Lung microvascular endothelial cell (primary cell): ENCODE measurements at places on chromosomes 16 and 17. TPM values are rescaled to one million over a fixed set of nuclear protein-coding genes. Genes with fewer than 3 reads are reported as not detected.
A peak's percentile ranks its signal among the peaks of the same experiment; 100 is the strongest.

DNA sequence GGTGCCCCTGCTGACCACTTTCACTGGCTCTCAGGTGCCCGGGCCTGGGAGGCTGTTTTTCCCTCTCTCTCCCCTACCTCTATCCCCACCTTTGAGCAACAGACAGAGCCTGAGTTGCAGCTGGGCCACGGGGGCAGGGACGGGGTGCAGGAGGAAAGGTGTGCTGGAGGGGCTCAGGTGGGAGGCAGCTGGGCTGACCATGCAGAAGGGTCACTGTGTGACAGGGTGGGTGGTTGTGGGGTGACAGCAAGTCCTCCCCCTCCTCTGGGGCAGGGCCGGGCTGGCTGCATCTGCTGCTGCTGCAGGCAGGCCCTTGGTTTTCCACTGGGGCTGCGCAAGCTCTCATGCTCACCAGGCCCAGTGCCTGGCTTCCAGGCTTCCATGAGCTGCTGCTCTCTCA lies 6.6 kb downstream of the ZNF319 start:
- DNase-seq = no peak

GRCh38 chr17:77222356-77222755 lies 81.6 kb downstream of the SEC14L1 start:
- DNase-seq = peak; percentile 70

GRCh38 chr16:65546353-65546791 lies 424.5 kb upstream of the CDH11 start:
- no peak for DNase-seq

- peak; percentile 53 for DNase-seq
Observed at GRCh38 chr16:75343286-75343685, 90.0 kb downstream of the CFDP1 start.

DNA sequence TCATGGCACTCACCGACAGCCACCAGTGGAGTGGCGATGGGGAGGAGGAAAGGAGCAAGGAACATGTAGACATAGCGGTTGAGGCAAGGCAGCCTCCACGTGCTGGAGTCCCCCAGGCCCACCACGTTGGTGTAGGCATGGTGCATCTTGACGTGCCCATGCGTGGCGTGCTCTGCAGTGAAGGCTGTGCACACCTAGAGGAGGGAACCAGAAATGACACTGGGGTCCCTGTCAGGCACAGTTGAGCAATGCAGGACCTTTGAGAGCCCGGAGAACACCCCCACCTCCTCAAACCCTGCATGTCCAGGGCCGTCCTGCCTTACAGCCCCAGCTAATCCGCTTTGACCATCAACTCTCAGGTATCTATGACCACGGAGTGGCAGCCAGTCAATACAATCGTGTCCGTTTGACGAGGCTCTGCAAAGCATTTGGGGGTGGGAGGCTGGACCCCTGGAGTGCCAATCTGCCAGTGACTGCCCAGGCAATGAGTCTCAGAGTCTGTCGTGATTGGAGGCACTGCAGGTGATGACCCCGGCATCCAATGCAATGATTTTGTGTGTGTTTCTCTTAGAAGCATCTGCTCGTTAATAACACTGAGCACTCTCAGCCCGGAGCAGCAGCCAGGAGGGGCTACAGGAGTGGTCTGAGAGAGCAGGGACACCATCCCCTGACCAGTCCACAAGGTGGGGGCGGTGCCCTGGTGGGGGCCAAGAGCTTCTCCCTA lies 9.9 kb upstream of the FDXR start:
- no peak for DNase-seq

DNA sequence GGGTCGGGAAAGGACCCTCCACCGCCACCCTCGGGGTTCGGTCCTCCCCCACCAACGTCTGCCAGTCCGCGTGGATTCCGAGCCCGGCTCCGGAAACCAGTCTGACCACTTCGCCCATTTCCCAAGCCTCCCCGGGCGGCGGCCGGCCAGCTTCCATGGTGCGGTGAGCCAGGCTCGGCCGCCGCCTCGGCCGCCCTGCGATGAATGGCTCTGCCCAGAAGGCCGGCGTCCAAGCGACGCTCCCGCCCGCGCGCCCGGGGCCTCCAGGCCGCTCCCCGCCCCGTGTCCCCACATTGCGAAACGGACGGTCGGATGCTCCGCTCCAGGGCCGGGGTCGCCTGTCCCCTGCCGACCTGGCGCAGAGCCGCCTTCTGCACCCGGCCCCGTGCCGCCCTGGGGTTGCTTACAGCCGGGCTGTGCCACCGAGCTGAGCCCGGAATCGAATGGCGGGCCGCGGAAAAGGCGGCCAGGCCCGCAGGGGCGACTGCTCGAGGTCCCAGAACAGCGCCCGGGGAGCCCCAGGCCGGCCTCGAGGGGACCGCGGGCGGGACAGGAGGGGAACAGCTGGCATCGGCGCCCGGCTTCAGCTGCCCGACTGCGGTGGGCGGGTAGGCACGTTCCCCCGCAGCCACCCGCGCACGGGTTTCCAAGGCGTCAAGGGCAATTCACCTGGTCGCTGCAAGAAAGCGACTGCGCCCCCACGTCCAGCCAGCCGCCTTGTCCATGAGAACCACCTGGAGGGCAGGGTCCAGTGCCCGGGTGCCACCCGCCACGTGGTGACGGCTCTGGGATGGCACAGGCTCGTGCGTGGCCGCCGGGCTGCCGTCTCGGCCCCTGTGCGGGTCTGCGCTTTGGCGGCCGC lies 18.3 kb upstream of the CBX8 start:
- no peak for DNase-seq

DNA sequence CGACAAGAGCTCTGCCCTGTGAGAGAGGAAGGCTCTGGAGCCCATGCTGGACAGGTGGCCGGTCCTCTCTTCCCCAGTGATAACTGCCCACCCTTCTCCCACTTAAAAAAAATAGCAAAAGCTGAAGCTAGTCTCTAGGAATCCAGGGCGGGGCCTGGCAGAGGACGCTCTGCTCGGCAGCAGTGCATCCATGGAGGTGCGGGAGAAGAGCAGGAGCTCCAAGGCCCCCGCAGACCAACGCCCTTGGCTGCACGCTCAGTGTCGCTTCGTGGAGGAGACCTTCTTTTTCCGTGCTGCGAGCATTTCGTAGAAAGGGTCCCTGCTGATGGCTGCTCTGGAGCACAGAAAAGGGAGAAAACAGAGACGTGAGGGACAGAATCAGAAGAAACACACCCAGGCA lies 98.6 kb upstream of the DNAH17 start:
- DNase-seq = no peak

- no peak for DNase-seq
Observed at GRCh38 chr17:35447499-35447898, 1.1 kb downstream of the SLFN13 start.

DNA sequence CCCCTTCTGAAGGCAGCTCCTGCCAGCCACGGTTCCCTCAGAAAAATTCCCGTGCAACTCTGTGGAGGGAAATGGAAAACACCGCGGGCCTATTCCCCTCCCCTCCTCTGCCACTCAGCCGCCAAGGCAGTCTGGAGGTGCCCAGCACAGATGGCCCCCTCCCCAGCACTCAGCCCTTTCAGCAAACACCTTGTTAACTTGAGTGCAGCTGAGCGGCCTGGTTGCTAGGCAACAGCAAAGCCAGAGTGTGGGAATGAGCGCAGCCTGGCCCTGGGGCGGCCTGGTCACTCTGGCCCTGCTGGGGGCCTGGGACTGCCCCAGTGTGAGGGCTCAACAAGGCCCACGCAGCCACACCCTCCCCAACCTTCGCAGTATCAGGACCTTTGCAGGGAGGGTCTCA lies 32.8 kb downstream of the CACNA1G start:
- DNase-seq = no peak

DNA sequence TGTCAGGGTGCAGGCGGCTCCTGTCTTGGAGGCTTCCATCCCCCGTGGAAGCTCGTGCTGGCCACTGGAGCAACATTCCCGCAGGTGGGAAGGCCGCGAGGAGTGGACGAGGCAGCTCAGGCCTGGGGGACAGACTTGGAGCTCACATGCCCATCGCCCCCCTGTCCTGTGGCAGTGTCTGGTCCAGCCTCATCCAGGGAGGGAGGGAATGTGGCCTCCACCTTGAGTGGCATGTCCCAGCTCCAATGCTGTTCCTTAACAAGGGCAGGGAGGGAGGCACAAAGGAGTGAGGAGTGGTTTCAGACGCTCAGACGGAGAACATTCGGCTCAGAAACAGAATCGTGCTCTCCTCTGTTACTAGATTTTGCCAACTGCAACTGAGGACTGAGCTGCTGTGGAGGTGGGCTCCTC lies 159.4 kb upstream of the CHMP6 start:
- DNase-seq = peak; percentile 8

DNA sequence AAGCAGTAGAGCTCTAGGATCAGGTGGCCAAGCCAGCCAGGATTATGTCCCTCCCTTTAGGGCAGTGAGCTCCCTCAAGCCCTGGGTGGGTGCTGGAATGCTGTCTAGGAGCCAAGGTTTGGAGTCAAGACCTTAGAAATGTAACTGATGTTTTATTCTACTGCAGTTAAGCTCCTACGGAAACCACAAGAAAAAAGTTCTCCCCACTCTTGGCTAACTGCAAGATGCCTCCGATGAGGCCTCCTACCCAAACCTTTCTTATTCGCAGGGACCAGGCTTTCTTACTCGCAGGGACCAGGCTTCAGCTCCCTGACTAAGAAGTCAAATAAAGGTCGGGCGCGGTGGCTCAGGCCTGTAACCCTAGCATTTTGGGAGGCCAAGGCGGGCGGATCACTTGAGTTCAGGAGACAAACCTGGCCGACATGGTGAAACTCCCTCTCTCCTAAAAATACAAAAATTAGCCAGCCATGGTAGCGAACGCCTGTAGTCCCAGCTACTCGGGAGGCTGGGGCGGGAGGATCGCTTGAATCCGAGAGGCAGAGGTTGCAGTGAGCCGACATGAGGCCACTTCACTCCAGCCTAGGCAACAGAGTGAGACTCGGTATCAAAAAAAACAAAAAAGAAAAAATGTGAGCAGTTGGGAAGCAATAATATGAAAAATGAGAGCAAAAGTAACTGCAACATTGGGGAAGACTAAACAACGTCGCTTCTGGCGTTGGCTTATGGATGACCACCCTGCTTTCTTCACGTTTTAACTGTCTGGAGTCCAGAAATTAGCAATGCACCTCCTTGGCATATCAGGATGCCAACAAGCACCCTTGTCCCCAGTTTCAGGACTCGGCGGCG lies 31.7 kb upstream of the ARL4D start:
- DNase-seq = no peak

GRCh38 chr17:1629504-1630310 lies 1.1 kb upstream of the SLC43A2 start:
- DNase-seq = peak; percentile 61

GRCh38 chr17:56972111-56972730 lies 5.7 kb upstream of the SCPEP1 start:
- no peak for DNase-seq

DNA sequence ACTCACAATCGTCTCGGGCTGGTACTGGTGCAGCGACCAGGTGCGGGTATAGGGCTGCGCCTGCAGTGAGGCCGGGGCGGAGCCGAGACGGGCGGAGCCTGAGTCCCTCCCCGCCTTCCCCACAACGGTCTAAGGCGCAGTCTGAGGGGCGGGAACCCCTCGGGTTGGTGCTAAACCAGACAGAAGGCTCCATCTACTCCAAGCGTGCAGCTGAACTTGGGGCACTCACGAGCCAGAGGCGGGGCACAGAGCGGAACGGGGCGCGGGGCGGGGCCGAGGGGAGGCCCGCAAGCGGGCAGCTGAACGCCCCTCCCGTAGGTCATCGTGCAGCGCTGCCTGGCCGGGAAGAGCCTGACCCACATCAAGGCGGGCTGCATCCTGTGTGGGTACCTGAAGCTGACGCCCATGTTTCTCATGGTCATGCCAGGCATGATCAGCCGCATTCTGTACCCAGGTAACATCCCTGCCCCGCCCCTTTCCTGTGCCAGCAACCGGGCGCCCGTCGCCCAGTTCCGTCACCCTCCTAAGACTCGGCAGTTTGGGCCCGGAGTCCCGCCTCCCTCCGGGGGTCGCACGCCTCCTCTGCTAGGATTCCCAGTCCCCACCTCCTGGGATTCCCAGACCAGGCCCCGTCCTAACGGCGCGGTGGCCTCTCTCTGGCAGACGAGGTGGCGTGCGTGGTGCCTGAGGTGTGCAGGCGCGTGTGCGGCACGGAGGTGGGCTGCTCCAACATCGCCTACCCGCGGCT lies 5.0 kb downstream of the SLC5A2 start:
- no peak for DNase-seq

DNA sequence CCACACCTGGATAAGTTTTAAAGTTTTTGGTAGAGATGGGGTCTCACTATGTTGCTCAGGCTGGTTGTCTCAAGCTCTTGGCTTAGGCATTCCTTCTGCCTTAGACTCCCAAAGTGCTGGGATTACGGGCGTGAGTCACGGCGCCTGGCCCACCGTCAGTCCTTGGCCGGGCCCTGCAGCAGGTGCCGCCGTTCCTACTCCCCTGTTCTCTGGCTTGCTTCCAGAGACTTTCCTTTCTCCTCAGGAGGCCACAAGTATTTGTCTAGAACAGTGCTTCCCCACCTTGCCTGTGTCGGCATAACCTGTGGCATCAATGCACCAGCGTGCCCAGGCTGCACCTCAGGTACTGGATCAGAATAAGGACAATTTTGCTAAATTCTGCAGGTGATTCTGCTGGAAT lies 3.0 kb upstream of the MGAT5B start:
- no peak for DNase-seq

DNA sequence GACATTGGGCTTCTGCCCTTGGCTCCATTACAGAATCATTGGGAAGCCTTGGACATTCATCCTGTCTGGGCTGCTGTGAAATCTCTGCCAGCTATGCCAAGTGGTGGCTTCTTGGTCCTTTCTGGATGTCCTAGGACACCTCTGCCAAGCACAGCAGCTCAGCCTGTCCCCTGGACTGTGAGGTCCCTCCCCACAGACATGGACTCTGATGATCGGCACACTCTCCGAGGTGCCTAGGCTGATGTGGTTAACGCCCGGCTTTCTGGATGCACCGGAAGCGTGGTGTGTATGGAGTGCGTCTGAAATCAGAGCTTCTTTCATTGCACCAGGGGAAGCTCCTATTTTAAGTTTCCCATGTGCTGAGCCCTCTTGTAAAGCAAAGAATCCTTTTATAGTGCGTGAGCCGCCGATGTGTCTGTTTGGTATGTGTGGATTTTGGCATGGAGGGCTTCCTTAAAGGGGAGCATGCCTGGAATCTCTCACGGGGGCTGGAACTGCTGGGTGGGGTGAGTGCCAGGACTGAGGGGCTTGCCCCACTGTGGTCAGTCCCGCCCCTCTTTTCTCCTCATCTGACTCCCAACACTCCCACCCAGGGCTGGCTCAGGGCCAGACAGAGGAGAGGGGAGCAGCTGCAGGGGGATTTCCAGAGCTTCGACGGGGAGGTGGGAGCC lies 7.0 kb upstream of the ARHGAP23 start:
- peak; percentile 61 for DNase-seq

Gene VTN
- total RNA-seq = under 0.01 TPM in 2 replicates

Gene KRT33A
- not detected in 2 replicates for total RNA-seq

Gene FOXC2
- 1.5 and 1.8 TPM in 2 replicates for total RNA-seq

Gene PNMT
- 0.65 and 2.8 TPM in 2 replicates for total RNA-seq

Gene PRR15L
- not detected in 2 replicates for total RNA-seq

Gene CHTF8
- 60.4 and 62.3 TPM in 2 replicates for total RNA-seq

Gene KRT39
- total RNA-seq = not detected in 2 replicates

Gene SLC46A1
- total RNA-seq = 0.44 and 0.60 TPM in 2 replicates

Gene TAT
- total RNA-seq = not detected in 2 replicates
